ENCODE measurements at places on chromosomes 5 and 9. TPM values are rescaled to one million over a fixed set of nuclear protein-coding genes. Genes with fewer than 3 reads are reported as not detected.

CREBRF gene
- 10.0 TPM for total RNA-seq

PLCXD3 gene
- total RNA-seq: under 0.01 TPM

NAA35 gene
- total RNA-seq: 23.8 TPM

FCN2 gene
- total RNA-seq: not detected

NRARP gene
- 0.30 TPM for total RNA-seq

CDC42SE2 gene
- 24.6 TPM for total RNA-seq

ELAVL2 gene
- under 0.01 TPM for total RNA-seq

YIPF5 gene
- 285 TPM for total RNA-seq

C1QTNF2 gene
- 0.32 TPM for total RNA-seq

HAND1 gene
- total RNA-seq: 0.14 TPM

PPWD1 gene
- total RNA-seq: 44.8 TPM

GABRA1 gene
- not detected for total RNA-seq

PDZD2 gene
- under 0.01 TPM for total RNA-seq

ALDOB gene
- total RNA-seq: not detected

HTR1A gene
- total RNA-seq: not detected

HEMGN gene
- total RNA-seq: not detected

TNFSF15 gene
- 0.32 TPM for total RNA-seq

FAM163B gene
- 0.30 TPM for total RNA-seq

S1PR3 gene
- total RNA-seq: 11.9 TPM

PAPPA gene
- 211 TPM for total RNA-seq

ZNF366 gene
- 0.05 TPM for total RNA-seq

PIP5KL1 gene
- total RNA-seq: 2.3 TPM

FAM174A gene
- 34.7 TPM for total RNA-seq

EFNA5 gene
- 4.2 TPM for total RNA-seq

INPP5E gene
- 3.9 TPM for total RNA-seq

POC5 gene
- 10.4 TPM for total RNA-seq

SLCO6A1 gene
- not detected for total RNA-seq

ARSB gene
- total RNA-seq: 25.2 TPM

PCA3 gene
- total RNA-seq: not detected

Data from smooth muscle cell of the umbilical artery (primary cell).